ENCODE measurements at places on chromosomes 6 and 20. TPM values are rescaled to one million over a fixed set of nuclear protein-coding genes. Genes with fewer than 3 reads are reported as not detected.
A peak's percentile ranks its signal among the peaks of the same experiment; 100 is the strongest.

DNA sequence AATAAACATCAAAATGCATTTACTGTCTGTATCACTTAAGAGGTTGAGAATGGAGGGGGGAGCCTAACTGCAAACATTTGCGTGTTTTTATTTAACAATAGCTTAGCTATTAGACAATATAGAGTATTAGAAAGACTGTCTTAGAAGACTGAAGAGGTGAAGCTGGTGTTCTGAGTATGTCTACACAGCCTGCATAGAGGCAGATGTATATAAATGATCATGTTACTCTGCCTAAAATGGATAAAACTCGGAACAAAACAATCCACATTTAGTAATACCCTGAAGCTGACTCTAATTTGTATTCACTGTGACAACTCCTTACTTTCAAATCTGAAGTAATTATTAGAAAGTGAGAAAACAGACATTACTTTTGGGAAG is 181.9 kb downstream of the GMPR start:
- DNase-seq = no peak

DNA sequence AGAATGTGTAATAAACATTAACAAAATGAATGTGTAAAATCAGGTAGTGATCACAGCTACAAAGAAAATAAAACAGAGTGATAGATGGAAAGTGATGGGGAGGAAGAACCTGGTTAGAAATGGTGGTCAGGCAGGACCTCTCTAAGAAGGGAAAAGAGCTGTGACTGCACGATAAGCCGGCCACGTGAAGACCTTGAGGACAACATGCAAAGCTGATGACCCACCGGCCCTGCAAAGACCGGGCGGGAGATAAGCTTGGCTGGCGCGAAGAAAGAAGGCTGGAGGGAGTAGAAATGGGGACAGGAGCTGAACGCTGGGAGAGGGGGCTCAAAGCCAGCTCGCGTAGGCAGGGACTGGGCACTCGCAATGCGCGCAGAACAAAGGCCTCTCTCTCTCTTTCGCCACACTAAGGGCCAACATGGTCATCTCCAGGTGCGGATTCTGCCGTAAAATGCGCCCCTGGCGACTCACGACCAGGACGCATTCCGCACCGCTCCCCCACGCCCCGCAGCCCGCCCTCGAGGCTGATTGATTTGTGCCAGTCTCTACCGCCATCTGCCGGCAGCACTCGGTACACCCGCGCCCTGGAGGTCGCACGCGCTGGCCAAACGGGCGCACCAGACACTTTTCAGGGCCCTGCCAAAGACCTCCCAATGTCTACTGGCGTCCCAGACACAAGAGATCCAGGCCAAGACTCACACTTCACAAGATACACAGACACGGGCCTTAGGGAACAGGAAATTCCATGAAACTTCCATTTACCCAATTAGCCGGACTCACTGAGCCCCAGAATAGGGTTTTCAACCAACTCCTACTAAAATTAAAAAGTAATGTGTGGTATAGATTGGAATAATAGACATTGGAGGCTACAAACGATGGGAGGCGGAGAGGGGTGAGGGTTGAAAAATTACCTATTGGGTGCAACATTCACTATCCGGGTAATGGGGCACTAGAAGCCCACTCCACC is 9.4 kb downstream of the DEFB132 start:
- DNase-seq = peak; percentile 86

DNA sequence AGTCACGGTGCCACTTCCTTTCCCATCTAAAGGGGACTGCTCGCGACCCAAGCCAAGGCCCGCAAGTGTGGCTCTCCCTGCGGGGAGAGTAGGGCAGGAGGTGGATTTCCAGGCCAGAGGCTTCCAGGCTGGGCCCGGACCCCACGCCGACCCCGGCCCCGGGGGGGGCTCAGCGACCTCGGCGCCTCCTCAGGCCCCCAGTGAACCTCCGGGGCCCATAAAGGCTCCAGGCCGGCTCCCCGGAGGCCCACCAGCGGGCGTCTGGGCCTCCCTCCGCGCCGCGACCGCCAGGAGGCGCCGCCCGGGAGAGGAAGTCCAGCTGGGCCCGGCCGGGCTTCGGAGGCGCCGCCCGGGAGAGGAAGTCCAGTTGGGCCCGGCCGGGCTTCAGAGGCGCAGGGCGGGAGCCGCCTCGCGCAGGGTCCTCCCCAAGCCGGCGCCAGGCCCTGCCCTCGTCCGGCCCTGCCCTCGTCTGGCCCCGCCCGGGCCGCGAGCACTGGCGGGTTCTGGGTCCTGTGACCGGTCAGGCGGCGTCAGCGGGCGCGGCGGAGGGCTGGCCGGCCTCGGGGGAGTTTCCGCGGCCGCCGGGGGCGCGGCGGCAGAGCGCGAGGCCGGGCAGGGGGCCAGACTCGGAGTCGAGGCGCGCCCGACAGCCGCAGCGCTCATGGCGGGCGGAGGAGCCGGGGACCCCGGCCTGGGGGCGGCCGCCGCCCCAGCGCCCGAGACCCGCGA is at the start of gene RAB32:
TSS of gene RAB32 (plus strand) at position 623 of the 729 bp plus-strand sequence. CDS start at position 662, 39 bp downstream.
- DNase-seq = no peak

Gene ZSWIM3
- 2.1 TPM for polyA plus RNA-seq

Gene AAR2
- 35.0 TPM for polyA plus RNA-seq

Gene PAK5
- not detected for polyA plus RNA-seq

Gene MED20
- polyA plus RNA-seq = 12.0 TPM

Measured in naive B cell (primary cell).